Dorsolateral prefrontal cortex (tissue), 122 donors: ENCODE measurements at places on chromosomes 3 and 15.

DNA sequence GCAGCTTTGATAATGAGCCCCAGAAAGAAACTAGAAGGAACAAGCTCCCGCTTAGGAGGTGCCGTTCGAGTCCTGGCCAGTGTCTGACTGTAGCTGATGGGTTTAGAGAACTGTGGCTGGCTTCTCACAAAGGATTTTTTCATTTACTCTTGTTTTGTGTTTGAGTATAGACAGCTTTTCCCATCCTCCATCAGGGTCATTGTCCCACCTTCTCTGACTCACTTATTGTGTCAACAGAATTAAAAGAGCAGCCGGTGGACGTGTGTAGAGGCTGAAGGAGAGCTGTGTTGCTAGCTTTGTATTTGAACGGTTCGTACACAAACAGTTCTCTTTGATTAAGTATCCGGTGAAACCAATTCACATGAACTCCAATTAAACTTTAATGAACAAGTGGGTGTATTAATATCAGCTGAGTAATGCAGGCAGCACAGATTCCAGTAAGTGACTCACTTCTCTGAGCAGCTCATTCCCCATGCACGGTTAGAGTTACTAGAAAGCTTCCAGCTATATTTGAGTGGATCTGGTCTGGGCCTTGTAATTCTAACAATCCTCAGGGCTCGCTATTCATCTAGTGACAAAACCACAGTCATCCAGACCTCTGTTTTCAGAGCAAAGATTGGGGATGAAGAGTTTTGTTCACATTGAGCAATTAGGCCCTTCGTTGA lies 141.0 kb downstream of the LPP start:
- no peak for DNase-seq

DNA sequence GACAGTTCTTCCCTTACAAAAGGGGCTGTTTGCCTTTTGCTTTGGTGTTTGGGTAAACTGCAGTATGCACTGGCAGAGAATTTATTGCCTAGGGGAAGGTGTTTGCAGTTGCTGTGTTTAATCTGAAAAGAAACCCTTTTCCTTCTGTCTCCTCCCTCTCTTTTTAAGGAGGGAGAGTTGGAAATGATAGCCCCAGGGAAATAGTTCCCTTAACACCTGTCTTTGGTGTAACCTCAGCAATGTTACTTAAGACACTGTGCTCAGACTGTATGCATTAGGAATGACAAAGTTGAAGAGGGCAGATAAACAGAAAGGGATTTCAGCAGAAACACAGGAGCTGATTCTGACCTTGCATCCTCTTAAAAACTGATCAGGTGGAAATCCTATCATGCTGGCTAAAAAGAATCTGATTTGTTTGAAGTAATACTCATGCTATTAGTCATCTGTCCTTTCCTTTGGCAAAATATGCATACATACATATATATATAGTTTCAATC lies 125.4 kb downstream of the TP63 start:
- DNase-seq, result no peak

DNA sequence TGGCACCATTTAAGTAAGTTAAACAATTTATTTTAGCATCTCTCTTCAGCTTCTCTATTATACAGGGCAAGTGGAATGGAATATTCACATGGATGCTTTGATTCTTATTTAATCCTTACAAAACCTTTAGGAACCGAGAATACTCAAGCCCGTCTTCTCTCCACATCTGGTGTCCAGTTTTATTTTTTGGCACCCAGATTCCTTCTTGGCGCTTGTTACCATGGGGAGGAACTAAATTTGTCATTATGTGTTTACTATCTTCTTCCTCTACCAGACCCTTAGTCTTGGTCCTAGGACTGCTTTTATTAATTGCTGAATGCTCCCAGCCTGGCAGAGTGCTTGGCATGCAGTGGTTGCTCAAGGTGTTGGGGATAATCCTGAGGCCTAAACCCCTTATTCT lies 138.8 kb downstream of the CACNA2D3 start:
- no peak for DNase-seq

GRCh38 chr3:108475220-108475782 lies 35.1 kb downstream of the MYH15 start:
- no peak for DNase-seq

- DNase-seq, result no peak
Measured at GRCh38 chr15:74176262-74177214, 3.0 kb downstream of the ISLR start.

- no peak for DNase-seq
Measured at GRCh38 chr3:87122766-87123165, 104.3 kb upstream of the CHMP2B start.
